ENCODE measurements at places on chromosomes 7 and 10.

DNA sequence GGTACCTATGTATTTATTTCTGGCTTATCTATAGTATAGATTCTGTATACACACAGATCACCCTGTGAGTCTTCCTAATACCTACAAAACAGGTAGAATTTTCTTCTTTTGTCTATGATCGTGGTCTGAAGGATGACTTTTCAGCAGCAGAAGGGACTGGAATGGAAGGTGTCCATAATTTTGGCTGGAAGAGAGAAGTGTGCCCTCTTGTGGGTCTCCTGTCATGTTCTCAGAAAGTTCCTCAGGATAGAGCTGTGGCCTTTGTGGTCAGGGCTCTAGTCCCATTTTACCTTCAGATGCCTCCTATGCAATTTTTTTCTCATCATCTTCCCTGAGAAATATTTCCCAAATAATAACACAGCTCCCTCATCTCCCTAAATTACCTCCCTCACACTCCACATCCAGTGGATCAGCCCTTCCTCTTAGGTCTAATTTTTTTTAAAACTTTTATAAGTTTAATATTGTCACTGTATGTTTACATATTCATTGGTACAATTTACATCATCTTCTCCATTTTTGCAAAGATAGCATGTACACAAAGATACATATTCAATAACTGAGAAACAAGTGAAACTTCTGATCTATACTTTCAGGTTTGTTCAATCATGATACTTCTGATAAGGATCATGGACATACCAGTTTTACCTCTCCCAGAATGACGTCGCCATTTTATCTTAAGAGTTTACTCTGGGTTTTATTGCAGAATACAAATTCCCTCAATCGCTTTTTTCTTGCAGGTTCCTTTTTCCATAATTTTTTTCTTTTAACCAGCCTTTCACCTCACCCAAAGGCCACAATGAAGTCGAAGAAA lies 112.7 kb downstream of the REEP3 start:
- DNase-seq: peak; percentile 24

DNA sequence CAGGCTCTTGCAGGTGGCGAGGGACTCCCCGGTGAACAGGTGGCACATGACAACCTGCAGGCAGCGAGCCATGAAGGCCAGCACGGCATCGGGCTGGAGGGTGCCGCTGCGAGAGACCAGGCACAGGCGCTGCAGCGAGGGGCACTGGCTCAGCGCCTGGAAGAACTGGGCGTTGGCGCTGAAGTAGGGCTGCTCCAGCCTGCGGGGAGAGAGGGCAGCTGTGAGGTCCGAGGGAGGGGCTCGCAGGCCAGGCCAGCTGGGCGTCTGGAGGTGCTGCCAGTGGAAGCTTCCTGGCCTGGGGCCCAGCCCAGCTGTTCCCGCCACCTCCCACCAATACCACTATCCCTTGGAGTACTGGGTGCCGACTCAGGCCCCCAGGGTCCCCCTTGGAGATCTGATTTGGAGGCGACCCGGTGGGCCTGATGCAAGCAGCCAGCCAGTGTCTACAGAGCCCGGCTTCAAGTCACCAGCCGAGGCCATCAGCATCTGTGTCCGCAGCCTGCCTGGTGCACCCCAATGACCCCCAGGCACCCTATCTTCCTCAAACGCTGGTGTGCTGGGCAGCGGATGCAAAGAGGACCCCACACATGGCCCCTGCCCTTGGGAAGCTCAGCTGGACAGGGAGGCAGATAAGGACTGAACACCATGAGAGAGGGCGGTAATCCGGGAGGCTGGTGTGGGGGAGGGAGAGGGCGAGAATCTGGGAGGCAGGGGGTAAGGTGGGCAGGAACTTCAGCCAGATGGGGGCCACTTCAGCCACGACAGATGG lies 67.8 kb upstream of the TNRC18 start:
- DNase-seq: no peak

GRCh38 chr7:13117592-13117991 lies 430.2 kb downstream of the ARL4A start:
- no peak for DNase-seq

DNA sequence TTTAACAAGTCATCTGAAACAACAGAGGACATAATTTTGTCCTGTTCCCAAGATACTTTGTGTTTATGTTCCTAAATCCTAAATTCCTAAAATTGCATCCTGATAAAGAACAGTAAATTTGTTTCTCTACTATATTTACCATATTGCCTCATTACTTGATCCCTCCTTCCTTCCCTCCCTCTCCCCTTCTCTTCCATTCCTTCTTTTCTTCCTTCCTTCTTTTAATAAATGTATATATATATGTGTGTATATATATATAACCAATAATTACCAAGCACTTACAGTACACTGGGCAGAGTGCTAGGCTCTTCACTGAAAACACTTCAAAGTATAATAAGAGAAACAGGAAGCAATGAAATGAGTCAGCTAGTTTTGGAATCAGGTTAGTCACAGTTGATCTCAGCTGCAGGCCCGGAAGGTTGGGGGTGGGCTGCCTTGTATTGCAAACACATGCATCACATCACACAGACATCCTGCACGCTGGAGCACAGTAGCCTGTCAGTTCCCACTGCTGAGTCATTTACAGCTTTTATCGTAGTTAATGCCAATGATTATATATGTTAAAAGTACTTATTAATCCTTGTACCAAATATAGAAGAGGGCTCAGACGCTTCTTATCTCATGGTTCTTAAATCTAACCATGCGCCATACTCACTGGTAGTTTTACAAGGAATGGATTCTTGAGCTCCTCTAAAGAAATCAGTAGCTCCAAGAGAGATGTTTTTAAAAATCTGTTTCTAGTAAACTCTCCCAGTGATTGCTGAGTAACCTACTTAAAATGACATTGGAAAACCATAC lies 551.7 kb downstream of the GRM8 start:
- DNase-seq: peak; percentile 64

- no peak for DNase-seq
Observed at GRCh38 chr7:86687831-86688230, 44.1 kb downstream of the GRM3 start.

- no peak for DNase-seq
Observed at GRCh38 chr7:99860281-99861127, 16.3 kb downstream of the OR2AE1 start.
